ENCODE measurements at places on chromosomes 1 and 21.

DNA sequence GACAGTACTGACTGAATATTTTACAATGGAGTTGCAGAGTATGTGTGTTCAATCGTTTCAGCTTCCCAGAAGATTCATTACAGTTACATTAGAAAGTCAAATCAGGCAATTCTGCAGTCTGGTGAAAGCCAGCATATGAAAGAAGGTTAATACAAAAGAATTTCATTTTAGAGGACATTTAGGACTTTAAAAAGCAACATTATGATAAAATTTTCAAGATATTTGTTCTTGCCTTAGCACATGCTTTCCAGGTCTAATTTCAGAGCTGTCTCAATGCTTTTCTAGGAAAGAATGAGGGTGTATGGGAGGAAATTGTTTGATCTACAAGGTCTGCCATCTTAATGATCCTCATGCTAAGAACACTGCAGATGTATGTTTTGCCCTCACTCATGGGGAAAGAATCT is 63.2 kb downstream of the RERE start:
- DNase-seq: no peak

GRCh38 chr21:38170283-38170682 is 86.5 kb upstream of the KCNJ15 start:
- DNase-seq: no peak

- no peak for DNase-seq
Measured at GRCh38 chr1:2781627-2782026, 19.9 kb downstream of the TTC34 start.

GRCh38 chr1:219555806-219556205 is 57.1 kb downstream of the ZC3H11B start:
- no peak for DNase-seq

DNA sequence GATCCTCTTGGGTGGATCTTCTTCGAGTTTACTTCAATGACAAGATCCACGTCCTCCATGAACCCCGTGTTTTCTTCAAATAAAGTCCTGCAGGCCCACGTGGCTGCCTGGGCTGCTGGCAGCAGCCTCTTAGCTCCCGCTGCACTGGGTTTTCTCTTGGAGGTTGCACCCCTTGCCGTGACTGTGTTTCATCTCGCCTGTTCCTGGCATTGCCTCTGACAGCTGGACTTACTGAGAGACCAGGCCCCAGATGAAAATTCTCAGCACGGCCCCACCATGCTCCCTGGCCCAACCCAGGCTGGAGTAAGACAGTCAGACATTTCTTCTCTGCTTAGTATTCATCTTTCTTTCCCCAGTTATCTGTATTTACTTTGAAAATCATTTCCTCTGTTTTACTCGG is 274.8 kb upstream of the RUNX1 start:
- no peak for DNase-seq
